GM13977 (cell line): ENCODE measurements at places on chromosomes 1 and 21.

DNA sequence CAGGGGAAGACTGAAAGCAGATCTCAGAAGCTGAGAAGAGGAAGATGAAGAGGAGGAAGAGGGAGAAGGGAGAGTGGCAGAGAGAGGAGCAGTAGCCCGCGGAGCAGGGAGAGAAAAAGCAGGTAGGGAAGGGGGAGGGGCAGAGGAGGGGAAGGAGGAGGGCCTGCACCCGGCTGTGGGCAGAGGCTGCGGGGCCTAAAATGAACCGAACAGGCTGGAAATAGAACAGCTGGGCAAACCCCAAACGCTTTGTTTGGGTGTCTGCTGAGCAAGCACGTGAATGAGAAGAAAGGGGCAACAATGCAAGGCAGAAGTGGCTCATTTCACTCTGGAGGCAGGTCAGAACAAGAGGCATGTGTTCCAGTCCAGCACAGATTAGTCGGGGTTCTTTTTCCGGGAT is 33.5 kb downstream of the KCNC4 start:
- peak; percentile 60 for DNase-seq

- no peak for DNase-seq
Measured at GRCh38 chr1:225572422-225572821, 80.5 kb downstream of the ENAH start.

- no peak for DNase-seq
Measured at GRCh38 chr1:197904126-197904787, 1.8 kb downstream of the C1orf53 start.

DNA sequence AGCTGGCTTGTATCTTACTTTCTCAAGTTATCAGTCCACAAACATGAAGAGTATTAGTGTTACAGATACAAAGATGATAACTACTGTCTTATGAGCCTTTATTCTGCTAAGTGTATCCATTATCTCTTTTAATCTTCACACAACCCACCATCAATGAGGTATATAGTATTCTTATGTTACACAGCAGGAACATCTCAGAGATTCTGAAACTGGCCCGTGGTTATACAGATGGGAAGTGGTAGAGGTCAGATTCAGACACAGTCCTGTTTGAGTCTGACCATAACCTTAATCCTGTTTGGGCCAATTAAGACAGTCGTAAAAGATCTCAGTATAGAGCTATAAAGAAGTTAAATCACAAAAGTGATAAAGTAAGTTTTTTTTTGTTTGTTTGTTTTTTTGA is 5.1 kb upstream of the TMEM269 start:
- peak; percentile 48 for DNase-seq

DNA sequence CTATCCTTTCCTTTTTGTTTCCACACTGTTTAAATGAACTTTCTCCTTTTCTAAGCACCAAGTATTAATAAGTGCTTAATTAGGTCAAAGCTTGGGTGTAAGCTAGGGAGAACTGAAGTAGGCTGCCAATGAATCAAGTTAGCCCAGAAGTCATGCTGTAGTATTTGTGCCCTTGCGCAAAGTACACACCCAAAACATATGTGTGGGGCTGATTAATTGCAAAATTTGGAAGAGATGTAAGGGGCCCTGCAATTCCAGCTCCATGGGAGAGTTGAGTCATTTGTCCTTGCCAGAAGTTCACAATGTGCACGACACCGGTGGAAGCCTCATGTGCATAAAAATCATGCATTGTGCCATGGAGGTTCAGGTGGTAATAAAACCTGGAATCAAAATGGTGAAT is 18.6 kb upstream of the NTNG1 start:
- DNase-seq = no peak

DNA sequence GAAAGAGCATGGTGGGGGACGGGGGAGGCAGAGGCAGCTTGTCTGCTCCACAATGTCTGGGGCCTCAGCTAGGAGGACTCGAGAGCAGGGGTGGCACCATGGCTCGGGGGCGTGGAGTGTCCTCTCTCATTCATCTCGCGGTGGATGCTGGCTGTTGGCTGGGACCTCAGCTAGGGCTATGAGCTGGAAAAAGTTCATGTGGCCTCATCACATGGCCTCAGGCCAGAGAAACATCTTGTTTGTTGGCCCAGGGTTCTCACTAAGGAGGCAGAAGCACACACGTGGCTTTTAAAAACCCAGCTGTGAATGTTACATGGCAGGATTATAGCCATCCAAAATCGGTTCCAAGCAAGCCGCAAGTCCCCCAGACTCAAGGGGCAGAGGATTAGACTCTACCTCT is 6.2 kb upstream of the CENPS start:
- DNase-seq = no peak

- no peak for DNase-seq
Measured at GRCh38 chr1:183962903-183963302, 74.6 kb downstream of the COLGALT2 start.

- DNase-seq = peak; percentile 62
Measured at GRCh38 chr1:31866450-31867032, 50.7 kb upstream of the SPOCD1 start.

DNA sequence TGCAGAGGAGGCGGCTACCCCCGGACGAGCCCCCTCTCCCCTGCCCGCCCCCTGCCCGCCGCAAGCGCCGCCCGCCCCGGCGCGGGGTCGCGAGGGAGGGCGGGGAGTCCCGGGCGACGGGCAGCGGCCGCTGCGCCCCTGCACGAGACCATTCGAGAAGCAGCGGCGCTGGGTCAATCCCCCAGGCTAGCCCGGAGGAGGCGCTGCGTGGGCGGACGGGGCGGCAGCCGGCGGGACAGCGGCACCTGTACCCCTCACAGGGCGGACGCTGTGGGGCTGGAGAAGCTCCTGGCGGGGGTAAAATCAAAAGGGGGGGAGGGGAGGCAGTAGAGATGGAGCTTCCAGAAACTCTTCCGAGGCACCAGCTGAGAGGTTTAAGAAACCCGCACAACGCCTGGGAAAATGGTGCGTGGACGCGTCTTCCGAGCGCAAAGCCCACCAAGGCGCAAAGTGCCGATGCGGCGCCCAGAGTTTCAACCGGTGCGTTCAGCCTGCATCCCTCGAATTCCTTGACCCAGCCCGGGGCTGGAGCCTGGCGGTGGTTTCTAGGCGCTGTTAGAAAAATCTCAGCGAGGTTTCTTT is at the start of gene PLPPR5:
Gene PLPPR5, minus strand, starts transcription at position 1 of the 582 bp plus-strand sequence. CDS start 190 bp downstream, outside the sequence.
- peak; percentile 12 for DNase-seq

- no peak for DNase-seq
Measured at GRCh38 chr1:68551459-68551858, 54.6 kb upstream of the DEPDC1 start.

- no peak for DNase-seq
Measured at GRCh38 chr21:43851593-43851992, 13.4 kb upstream of the AGPAT3 start.

- no peak for DNase-seq
Measured at GRCh38 chr1:116763787-116764465, 9.7 kb downstream of the CD2 start.

DNA sequence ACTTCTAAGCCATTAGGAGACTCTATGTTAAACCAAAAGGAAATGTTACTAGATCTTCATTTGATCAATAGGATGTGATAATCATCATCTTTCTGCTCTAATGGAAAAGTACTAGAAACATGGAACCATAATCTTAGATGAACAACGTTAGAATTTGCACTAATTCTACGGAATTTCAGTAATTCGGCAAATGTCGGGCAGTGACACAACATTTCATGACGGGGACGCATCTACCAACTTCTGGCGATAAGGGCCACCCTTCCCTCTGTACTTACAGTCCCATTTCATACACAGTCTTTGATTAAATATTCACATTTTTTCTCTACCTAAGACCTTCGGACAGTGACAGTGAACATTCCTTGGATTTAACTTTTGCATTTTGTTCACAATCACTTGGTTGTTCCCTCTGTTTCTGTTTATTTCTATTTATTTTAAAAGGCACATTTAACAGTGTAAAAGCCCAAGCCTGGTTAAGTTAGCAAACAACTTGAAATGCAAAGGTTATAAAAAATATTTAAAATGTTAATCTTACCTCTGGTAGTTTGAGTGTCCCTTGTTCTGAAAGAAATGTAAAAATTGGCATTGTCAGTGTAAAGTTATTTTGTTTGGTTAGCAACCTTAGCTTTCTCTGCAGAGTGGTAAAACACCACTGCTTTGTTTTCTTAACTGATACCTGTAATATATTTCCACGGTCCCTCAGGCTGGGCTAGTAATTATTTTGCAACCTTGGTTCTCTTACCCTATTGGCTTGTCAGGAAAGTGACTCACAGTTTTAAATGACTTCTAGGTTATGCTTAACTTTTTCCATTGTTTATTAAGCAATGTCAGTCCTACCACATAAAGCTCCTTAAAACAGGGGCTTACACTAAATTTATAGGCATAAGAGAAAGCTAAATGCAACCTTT is 276.9 kb downstream of the VAV3 start:
- DNase-seq = no peak

DNA sequence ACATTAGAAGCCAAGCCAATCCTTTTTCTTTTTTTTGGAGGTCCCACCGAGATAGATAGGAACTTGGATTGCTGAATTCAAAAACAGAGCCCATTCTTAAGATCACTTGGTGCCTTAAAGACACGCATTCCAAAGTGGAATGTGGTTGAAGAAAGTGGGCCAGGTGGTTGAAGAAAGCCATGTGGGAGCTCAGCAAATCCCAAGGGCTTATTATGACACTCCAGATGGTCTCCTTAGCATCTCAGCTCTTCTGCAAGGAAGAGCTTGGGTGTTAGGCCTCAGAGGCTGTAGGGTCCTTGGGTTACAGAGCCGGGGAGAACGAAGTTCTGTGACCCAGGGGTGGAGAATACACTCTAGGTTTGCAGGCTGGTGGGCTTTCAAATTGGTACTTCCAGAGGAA is 13.5 kb downstream of the TOR3A start:
- no peak for DNase-seq

GRCh38 chr1:226737819-226738420 is 1.2 kb downstream of the ITPKB start:
- no peak for DNase-seq
